Activated T-helper 2 cell treated with anti-CD3 and anti-CD28 coated beads, Interferon-gamma antibody, Interleukin-2, Interleukin-4, amounts not matched to agents 10 μg/mL and 5 μg/mL and 100 μg/mL, durations not matched to agents 14 hours and 24 hours and 36 hours (primary cell): ENCODE measurements at places on chromosomes 16 and 17.

DNA sequence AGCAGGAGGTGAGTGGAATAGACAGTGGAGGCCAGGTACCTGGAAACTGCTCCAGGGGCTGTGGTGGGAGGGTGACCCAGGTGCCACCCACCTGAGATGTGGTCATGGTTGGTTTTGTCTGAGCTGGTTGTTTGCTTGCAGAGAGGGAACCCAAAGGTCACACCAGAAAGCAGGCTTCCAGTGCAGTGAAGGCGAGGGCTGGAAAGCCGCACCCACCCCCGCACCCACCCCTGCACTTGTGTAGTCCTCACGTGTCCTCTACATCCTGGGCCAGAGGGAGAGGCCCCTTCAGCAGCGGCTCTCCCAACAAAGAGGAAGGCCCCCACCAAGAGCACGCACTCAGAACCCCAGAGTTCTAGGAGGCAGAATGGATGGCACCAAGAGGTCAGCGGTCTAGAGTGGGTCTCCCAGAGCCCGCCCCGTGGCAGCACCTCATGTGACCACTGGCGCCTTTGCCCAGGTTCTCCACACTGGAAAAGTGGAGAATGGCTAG is 92.6 kb upstream of the CBX4 start:
- DNase-seq: no peak

DNA sequence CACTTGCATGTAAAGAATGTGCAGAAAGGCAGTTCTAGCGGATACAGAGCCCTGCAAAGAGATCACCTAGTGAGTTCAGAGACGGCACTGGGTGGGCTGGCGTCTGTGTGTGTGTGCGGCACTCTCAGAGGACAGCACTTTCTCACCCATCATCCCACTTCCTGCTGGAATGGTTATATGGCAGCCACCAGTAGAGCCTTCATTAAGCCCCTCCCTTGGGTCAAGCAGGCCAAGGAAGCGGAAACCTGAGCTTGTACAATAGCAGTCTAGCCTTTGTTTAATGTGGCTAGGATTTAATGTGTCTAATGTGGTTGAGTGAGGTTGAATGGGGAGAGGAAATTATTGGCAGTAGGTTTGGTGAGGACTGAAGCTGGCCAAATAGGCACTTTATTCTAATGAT is 88.3 kb upstream of the ELAC2 start:
- DNase-seq: no peak

GRCh38 chr16:69465083-69465721 is 40.8 kb downstream of the CYB5B start:
- DNase-seq: peak; percentile 27

DNA sequence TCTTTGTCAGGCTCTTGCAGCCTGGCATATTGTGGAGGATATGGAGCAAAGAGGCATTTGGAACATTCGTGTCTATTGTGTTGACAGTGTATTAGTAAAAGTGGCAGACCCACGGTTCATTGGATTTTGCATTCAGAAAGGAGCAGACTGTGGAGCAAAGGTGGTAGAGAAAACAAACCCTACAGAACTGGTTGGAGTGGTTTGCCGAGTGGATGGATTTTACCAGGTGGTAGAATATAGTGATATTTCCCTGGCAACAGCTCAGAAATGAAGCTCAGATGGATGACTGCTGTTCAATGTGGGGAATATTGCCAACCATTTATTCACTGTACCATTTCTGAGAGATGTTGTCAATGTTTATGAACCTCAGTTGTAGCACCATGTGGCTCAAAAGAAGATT is 44.5 kb downstream of the EFCAB13 start:
- no peak for DNase-seq

DNA sequence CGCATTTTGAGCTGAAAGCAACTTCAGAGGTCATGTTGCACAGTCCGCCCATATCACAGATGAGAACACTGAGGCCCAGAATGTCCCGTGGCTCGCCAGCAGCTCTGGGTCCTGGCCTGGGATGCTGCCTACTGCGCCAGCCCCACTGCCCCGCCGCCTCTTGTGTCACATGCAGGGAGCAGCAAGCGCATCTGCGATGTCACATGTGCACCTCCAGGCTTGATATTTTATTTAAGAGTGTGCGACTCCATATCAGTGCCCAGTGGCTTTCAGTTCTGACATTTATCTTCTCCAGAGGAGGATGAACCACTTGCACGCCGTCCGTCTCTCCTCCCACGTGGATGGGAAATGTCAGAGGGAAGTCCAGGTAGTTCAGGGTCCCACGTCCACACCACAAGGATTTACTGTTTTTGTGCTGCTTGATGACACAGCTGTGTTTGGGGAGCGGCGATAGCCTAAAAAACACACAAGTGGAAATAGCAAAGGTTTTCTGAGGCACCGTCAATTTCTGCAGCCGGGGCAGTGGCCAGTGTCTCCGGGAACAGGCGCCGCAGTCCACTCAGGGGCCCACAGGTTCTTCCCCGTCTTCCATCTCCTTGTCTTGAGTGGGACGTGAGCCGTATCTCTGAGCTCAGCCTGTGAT is 7.0 kb upstream of the RBFOX3 start:
- DNase-seq: no peak

- DNase-seq: no peak
Observed at GRCh38 chr16:17914168-17914567, 422.4 kb downstream of the NPIPA8 start.

- no peak for DNase-seq
Observed at GRCh38 chr17:68195667-68196393, 52.0 kb upstream of the AMZ2 start.

DNA sequence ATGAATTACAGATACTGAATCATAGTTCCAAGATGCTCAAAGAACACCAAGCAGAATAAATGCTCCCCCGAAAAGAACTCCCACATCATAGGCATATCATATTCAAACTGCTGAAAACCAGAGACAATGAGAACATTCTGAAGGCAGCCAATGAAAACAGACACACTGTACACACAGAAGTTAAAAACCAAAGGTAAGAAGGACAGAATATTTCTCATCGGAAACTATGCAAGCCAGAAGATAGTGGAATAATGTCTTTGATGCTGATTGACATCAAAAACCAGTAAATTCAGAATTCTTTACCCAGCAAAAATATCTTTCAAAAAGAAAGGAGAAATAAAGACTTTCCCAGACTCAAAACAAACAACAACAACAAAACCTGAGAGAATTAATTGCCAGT is 73.8 kb upstream of the IRX5 start:
- DNase-seq: no peak

GRCh38 chr17:75642182-75642783 is 9.0 kb downstream of the SMIM5 start:
- DNase-seq: no peak

- DNase-seq: no peak
Observed at GRCh38 chr17:64109400-64109799, 20.5 kb downstream of the ERN1 start.

- DNase-seq: no peak
Observed at GRCh38 chr17:49397586-49397985, 17.1 kb downstream of the PHB1 start.

DNA sequence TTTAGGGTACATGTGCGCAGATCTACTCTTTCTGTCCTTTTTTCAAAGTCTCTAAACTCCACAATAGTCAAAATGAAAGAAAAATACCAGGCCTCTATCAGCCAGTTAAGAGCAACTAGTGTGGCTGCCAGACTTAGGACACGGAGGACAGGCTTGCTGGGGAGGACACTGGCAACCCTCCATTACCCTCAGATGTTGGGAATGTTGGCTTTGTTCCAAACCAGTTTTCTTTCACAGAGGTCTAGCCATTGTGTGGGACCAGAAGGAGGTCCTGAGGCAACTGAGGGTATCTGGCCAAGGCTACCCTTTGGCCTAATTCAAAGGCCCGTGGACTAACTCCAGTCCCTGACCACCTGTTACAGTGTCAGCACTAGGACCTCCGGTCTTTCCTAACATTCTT is 51.2 kb upstream of the MED9 start:
- DNase-seq: no peak

DNA sequence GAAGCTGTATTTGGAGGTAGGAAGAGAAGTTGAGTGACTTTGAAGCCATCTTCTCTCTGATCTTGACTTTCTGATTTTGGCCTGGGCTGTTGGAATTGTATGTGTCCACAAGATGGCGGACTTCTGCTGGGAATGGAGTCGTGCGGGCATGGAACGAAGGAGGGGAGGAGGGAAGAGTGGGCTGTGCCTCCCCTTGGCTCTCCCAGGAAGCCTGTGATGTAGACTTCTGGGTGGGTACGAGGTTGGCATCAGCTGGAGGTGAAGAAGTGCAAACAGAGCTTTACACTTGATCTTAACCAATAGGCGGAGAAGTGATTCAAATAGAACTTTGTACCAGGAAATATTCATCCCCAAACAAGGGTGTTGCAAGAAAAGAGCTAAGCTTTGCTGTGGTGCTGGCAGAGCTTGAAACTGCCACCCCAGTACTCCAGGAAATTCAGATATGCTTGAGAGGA is 7.4 kb upstream of the TMEM220 start:
- DNase-seq: no peak

DNA sequence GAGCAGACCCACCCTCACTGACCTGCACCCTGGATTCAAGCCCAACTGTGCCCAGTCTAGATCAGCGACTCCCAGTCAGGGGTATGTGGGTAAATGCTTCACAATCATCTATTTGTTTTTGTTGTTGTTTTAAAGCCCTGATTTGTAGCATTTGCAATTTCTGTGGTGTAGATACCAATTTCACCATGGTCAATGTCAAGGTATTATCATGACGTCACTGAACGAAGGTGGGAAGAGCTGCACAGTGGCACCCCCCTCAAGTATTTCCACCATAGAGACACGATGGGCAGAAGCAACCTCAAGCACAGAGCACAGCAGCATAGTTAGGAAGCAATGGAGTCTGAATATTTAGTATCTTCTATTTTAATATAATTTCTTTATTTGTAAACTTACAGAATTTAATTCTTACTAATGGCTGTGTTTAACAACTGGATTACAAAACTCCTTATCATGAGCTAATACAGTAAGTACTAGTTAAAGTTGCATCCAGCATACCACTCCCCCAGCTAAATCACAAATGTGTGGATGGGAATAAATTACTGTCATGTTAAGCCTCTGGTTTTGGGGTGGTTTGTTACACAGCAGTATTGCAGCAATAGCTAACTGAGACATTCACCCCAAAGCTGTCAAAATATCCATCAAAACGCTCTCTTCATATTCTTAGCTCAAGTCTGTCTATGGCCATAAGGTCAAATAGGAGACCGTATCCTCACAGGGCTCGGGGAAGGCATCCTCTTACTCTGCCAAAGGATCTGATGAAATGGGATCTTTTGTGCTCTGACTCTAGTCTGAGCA is 25.5 kb downstream of the ORC6 start:
- DNase-seq: no peak

- DNase-seq: no peak
Observed at GRCh38 chr16:30767767-30768465, 5.8 kb downstream of the RNF40 start.

GRCh38 chr16:25109643-25110042 is 1.9 kb upstream of the LCMT1 start:
- DNase-seq: no peak

DNA sequence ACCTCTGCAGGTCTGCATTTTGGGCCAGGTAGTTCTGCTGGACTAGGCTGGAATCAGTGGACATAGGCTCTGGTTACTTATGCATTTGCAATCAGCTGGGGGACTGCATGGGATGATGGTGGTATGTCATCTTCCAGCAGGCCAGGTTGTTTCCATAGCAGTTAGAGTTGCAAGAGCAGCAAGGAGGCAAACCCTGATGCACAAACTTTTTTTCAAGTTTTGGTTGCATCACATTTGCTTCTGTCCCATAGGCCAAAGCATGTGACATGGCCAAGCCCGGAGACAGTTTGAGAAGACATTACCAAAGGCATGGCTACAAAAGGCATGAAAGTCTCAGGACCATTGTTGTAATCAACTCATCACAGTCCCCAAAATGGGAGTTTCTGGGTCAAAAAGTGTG is 58.2 kb downstream of the PRKCB start:
- DNase-seq: no peak

- DNase-seq: no peak
Observed at GRCh38 chr17:56298846-56299245, 145.6 kb downstream of the ANKFN1 start.

GRCh38 chr17:66983414-66984021 is 19.0 kb downstream of the CACNG4 start:
- no peak for DNase-seq

DNA sequence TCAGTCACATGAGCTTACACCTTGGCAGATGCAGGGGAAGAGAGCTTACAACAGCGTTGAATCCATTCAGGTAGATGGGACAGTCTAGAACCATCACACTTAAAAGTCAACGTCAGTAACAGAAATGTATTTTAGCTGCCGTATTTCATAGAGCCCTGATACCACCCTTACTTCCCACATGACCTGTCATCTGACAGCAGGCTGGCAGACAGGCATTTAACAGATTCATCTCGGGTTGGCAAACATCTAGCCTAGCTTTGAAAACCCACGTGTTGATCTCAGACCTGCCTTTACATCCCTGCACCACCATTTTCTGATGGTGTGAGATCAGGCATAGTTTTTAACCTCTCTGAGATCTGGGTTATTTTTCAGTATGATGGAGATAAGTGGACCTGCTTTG is 177.9 kb upstream of the HSBP1 start:
- DNase-seq: no peak

- DNase-seq: no peak
Observed at GRCh38 chr16:67028167-67028695, 718 bp upstream of the CBFB start.

GRCh38 chr16:35154627-35155026 is 1695.2 kb downstream of the TP53TG3F start:
- no peak for DNase-seq

DNA sequence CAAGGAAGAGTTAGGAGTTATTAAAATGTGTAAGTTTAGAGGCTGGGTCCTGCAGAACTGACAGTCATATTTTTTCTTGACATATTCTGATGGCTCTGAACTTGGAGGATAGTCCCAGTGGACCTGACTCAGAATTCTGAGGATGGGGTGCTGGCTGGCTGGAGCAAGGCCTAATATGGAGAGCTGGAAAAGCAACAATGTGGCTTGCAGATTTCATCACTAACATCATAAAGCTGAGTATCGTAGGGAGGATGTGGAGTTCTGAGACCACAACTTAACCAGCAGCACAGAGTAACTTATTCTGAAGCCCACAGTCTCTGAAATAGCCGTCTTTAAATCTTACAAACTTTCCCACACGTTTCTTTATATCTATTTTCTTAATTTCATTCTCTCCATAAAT is 2.3 kb downstream of the KRTAP1-5 start:
- DNase-seq: no peak

- no peak for DNase-seq
Observed at GRCh38 chr16:74903120-74903519, 81.8 kb downstream of the WDR59 start.

- DNase-seq: no peak
Observed at GRCh38 chr17:78974635-78975591, 4.8 kb downstream of the LGALS3BP start.
